ENCODE measurements at places on chromosomes 7 and 10. TPM values are rescaled to one million over a fixed set of nuclear protein-coding genes. Genes with fewer than 3 reads are reported as not detected.

DNA sequence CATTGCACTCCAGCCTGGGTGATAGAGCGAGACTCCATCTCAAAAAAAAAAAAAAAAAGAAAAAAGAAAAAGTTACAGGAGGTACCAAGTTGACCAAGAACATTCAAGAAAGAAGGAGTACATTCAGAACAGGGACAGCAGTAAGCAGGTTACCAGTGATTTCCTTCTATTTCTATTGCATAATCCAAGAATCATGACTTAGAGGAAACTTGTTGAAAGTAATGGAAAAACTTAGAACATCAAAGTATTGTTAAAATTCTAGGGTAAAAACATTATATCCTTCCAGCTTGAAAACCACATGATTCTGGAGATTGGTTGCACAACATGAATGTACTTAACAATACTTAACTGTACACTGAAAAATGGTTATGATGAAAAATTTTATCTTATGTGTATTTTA, 25.2 kb downstream of the RAPGEF5 start:
- no peak for DNase-seq

The ASIC3 gene
- total RNA-seq: 5.2 TPM

The NPSR1 gene
- total RNA-seq: not detected

The AASS gene
- total RNA-seq: 20.6 TPM

DNA sequence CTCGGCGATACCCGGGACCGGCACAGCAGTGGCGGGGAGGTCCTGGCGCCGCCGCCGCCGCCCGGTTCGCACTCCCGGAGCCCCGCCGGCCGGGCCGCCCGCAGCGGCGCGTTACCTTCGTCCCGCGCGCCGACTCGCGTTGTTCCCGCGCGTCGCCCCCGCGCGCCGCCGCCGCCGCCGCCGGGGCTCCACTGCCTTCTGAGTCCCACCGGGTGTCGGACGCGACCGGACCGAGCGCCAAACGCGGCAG, at the start of gene EZH2:
Gene EZH2, minus strand, starts transcription at position 243 of the 250 bp plus-strand sequence. CDS start 36,993 bp downstream, outside the sequence.
- no peak for DNase-seq

Data from cardiac septum (tissue), 1 donor.